Stimulated activated naive CD4-positive, alpha-beta T cell treated with Interleukin-2 at 50 U/mL for 16 hours (primary cell): ENCODE measurements at places on chromosomes 5 and 9.

DNA sequence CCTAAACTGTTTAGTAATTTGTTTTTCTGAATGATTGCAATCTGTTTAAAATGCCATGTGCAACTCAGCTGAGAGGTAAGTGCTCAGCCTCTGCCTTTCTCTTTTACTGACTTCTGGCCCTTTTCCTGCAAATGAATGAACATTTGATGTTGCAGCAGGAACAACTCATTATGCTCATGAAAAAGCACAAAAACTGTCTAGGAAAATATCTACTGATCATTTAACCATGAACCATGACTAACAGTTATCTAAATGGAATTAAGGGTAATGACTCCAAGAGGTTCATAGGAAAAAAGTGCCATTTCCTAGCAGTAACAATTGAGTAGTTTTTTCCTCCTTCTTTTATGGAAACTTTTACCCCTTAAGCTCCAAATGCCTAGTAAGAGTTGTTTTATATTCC lies 70.6 kb upstream of the ANKH start:
- DNase-seq = no peak

DNA sequence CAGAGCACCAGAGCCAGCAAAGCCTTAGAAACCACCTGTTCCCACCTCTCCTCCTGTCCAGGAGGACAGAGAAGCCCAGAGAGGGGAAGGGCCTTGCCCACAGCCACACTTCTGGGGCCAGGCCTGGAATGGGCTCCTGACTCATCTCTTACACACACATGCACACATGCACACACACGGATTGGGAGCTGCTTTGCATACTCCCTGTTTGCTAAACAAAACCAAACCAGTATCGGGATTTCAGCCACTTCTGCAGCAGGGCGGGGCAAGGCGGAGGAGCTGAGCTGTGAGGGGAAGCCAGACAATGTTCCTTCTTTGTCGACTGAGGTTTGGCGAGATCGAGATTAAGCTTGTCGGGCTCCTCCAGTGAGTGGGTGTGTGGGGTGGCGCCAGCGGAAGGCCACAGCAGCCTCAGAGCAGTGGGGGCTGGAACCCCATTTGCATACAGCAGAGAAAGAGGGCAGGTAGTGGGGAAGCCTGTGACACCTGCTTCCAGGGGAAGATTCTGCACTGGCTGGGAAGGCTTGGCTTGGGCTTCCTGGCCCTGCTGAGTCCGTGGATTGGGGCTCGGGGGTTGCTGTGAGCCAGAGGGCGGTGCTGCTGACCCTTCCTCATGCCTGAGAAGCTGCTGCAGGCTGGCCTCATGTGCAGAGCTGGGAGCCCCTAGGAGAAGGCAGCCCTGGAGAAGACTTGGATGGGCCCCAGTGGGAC lies 16.1 kb downstream of the GFI1B start:
- no peak for DNase-seq

- DNase-seq = no peak
Observed at GRCh38 chr5:34042321-34042720, 692 bp downstream of the C1QTNF3 start.

DNA sequence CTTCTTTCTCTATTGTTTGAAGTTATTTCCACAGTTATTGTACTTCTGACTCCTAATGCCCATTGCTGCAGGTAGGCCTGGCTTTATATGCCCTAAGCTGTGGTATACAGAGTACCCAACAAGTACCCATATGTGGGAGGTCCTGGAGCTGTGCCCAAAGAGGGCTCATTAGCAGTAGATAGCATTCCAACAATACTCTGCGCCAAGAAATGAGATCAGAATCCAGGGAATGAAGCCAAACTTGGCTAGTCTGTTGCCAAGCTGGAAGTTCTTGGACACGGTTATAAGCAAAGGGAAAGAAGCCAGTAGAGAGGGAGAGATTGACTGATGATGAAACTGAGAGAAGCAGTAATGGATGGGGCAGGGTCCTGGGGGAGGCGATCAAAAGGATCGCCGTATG lies 29.7 kb upstream of the FAM169A start:
- no peak for DNase-seq

DNA sequence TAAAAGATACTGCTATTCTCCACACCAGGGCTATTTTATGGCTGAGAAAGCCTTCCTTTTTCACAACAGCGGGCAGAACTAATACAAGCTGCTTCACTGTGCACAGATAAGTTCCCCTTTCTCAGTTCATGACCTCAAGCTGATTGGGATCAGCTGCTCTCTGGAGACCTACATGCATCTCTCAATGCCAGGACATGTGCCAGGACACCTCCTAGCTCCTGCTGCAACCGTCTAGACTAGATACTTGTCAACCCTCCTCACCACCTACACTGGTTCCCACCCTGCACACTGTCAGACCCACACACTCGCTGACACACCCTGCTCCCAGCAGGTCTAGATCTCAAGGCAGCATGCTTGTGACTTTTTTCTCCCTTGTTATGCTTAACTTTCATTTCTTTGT lies 39.8 kb downstream of the STARD4 start:
- no peak for DNase-seq

- no peak for DNase-seq
Observed at GRCh38 chr5:72394688-72395087, 74.5 kb downstream of the PTCD2 start.

- DNase-seq = no peak
Observed at GRCh38 chr9:123453076-123453667, 97.2 kb downstream of the CRB2 start.

- peak; percentile 67 for DNase-seq
Observed at GRCh38 chr9:123339666-123340510, 16.1 kb upstream of the CRB2 start.

DNA sequence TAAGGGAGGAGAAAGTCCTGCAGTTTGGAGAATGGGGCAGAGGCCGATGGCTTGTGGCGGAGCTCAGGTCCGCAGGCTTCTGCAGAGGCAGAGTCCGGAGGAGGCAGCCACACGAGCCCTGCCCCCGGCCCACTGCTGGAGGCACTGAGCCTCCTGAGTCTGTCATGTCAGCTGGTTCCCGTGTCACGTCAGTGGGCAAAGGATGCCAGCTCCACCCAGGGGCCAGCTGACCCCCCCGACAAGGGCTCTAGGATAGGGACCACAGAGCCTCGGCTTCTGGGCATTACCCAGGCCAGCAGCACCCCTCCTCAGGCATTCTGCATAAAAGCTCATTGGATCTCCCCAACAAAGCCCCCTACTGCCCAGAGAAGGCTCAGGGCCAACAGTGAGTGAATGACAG lies 8.5 kb downstream of the SH3PXD2B start:
- DNase-seq = no peak

DNA sequence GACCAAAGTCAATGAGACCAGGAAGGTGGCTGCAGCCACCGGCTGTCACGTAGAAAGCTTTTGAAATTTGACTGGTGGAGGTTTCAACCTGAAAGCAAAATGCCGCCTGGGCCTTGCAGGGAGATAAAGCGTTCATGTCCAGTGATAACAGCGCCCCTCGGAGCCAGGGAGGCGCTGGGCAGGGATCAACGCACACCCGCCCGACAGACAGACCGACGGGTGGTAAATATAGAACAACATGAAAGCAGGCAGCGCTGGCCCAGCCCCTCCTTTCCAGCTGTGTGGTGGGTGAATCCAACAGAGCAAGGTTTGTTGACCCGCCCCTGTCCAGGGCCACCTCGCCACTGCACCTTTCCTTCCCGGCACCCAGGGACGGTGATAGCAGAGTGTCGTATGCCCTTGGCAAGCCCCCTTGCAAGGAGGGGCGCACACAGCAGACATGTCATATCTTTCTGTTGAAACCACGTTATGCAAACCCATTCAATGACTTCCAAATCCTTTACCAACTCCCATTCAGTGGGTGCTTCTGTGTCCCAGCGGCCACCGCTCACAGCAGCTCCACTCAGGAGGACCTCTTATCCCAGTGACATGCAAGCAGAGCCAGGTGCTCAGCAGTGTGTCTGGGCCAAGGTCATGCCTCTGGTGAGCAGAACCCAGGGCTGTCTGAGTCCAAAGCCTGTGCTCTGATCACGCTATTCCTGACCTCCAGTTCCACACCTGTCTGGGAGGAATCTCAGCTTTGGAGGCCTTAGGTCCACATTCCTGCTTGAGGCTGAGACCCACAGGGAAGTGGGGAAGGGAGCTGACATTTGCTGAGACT lies 38.7 kb downstream of the NKX2-5 start:
- no peak for DNase-seq

DNA sequence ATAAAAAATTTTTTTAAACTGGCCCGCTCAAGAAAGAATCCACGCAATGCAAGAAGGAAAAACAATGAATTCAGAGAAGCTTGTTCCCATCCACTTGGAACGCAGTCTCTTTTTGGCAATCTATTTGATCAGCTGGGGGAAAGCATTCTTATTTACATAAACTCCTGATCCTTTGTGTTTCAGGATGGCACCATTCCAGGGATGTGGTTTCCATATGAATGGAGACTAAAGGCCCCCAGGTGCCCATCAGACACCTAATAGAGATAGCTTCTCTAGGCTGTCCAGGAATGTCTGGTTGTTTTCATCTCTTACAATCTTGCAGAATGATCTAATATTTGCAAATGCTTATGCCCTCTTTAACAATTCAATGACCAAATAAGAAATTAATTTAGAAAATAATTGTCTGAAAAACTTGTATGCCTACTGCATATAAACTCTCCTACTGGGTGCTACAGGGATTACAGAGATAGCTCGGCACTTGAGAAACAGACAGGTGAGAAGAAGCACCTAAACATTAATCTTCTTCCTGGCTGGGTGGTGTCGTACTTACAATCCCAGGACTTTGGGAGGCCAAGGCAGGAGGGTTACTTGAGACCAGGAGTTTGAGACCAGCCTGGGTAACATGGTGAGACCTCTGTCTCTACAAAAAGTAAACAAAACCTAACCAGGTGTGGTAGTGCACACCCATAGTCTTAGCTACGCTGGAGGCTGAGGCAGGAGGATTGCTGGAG lies 3.0 kb upstream of the RASGRF2 start:
- no peak for DNase-seq

DNA sequence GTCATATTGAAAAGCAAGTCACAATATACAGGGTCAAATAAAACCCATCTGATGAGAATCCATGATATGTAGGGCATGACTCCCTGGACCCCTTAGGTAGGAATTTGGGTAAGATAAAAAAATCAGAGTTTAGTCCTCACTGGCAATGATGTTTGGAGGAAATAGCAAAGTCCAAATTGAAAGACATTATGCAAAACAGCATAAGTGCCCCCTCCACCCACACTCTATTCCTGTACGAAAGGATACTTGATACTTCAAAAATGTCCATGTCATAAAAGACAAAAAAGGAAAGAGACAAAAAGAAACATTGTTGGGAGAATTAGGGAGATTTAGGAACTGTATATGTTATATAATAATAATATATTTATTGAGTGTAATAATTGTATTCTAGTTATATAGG lies 96.1 kb upstream of the RASGRF2 start:
- DNase-seq = no peak

DNA sequence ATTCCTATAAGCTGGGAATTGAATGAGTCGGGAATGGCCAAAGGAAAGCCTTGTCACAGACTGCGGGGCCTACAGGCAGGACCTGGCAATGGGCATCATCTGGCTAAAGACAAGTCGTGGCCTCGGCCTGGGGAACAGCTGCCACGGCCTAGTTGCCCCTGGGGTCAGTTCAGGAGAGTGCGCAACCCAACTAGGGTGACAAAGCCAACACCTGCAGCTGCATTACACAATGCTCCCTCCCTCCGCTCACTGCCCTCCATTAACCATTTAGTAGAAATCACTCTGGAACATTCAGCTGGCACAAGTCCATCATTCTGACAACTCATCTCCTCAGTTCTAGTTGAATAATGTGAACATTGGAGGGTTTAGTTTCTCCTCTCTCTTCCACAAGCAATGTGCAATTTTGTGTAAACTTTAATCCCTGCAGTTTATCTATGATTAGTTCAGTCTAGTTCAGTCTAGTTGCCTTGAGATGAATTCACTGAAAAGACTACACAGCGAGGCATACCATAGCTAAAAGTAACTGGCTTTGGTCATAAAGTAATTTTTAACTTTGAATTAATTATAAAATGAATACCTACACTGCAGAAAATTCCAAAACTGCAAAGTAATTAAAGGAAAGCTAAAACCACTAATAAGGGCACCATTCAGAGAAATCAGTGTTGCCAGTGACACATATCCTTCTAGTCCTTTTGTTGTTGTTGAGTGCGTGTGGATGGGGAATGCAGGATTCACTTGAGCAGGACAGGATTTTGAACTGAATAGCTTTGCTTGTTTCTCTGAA lies 5.1 kb downstream of the GLDC start:
- no peak for DNase-seq

- DNase-seq = no peak
Observed at GRCh38 chr5:37807621-37808301, 32.1 kb downstream of the GDNF start.

DNA sequence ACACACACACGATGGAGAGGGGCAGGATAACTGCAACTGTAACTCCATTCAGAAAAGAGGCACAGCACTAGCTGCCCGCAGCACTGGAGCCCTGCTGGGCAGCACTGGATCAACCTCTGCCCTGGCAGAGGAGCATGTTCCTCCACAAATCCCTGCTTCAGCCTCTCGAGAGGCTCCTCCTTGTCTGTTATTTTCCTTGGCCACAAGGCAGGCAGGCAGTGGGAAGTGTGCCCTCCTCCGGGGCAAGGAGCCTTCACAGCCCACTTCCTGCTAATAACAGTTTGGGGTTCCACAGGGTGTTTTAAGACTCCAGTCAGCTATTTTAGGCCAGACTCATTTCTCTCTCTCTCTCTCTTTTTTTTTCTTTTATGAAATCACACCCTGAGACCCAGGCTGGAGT lies 11.8 kb downstream of the FXN start:
- DNase-seq = no peak

GRCh38 chr9:132588501-132589147 lies 6.2 kb downstream of the BARHL1 start:
- DNase-seq = no peak

- DNase-seq = no peak
Observed at GRCh38 chr5:135497971-135498636, 37.7 kb downstream of the NEUROG1 start.

GRCh38 chr5:142864290-142865260 lies 94.4 kb downstream of the ARHGAP26 start:
- no peak for DNase-seq

GRCh38 chr5:138611678-138612218 lies 36.5 kb upstream of the HSPA9 start:
- no peak for DNase-seq

GRCh38 chr9:116953271-116953670 lies 266.2 kb downstream of the TRIM32 start:
- DNase-seq = no peak

DNA sequence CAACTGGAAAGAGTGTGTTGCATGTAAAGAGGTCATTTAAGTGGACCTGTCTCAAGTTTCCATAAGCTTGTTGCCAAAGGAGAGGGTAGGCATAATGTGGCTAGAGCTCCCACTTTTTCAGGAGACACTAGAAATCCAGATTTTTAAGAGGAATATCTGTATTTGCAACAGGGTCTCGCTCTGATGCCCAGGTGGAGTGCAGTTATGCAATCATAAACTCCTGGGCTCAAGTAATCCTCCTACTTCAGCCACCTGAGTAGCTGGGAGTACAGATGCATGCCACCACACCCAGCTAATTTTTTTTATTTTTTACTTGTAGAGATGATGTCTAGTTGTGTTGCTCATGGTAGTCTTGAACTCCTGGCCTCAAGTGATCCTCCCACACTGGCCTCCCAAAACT lies 183.5 kb downstream of the NIPBL start:
- no peak for DNase-seq

GRCh38 chr9:76342858-76343257 lies 51.4 kb downstream of the RFK start:
- no peak for DNase-seq
